ENCODE measurements at places on chromosomes 5 and 9.

DNA sequence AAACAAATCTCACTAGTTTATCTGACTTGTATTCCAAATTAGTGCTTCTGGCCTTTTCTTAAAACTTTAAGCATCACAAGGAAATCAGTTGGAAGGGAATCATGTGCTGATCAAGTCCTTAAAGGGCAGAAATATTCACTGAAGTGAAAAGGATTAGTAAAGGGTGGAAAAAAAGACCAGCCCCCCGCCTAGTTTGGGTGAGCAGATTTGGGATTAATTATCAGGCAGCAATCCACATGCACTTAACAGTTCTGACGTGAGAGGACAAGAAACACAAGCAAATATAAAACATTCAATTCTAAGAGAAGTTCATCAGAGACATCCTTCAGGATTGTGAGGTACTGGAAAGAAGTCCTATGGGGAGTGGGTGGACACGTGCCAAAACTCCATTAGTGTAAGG lies at the start of gene TYRP1:
TYRP1 (plus strand) TSS at position 245 of the 400 bp plus-strand sequence. CDS start 612 bp downstream, outside the sequence.
- DNase-seq, result no peak

DNA sequence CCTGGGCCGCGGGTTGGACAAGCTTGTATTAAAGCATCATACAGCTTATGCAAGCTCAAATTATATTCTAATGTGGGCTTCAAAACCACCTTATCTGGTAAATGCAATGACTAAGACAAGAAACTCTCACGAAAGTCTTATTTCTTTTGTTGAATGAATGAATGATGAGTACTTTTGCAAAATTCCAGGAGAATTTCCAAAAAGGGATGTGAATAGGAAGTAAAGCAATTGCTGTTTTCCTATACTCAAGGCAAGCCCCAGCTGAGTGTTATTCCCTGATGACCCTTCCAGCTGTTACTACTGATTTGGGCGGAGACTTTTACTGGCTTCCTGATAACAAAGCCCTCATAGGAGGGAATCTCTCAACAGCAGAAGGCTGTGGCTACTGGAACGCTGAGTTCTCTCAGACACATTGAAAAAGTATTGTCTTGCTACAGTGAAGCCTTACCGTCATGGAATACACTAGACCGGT lies 162.8 kb downstream of the SREK1 start:
- no peak for DNase-seq

DNA sequence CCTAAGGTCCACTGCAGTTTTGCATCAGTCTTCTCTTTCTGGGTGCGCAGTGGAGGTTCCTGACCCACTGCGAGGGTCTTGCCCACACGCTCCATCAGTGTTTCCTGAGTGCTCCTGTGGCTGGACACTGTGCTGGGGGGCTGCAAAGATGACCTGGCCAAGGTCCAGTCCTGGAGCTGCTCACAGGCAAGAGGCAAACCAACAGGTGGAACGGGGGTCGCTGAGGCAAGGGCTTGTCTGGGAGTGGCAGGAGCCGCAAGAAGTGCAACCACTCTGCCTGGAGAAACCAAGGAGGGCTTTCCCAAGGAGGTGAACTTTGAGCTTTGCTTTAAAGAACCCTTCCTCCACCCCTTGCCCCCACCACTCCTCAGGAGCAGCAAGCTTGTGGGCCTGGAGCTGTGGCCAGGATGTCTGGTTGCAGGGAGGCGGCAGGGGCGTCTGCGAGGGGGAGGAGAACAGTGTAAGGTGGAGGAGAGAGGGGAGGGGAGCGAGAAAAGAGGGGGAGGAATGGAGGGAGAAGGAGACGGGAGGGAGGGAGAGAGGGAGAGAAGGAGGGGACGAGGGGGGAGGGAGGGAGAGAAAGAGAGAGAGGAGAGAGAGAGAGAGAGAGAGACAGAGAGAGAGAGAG lies 444 bp upstream of the CPLX2 start:
- no peak for DNase-seq

DNA sequence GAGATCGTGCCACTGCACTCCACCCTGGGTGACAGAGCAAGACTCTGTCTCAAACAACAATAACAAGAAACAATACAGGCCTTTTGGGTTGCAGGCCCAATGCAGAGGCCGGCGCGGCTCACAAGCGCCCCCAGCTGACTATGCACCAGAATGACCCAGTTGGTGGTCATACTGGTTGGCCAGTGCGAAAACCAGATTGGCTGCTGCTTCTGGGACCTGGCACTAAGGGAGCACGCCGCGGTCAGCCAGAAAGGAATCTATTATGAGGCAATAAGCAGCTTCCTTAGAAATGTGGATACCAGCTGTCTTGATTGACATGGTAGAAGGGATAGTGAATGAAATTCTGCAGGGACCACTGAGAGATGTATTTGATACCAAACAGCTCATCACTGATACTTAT lies 35.0 kb downstream of the RANBP17 start:
- DNase-seq, result no peak

DNA sequence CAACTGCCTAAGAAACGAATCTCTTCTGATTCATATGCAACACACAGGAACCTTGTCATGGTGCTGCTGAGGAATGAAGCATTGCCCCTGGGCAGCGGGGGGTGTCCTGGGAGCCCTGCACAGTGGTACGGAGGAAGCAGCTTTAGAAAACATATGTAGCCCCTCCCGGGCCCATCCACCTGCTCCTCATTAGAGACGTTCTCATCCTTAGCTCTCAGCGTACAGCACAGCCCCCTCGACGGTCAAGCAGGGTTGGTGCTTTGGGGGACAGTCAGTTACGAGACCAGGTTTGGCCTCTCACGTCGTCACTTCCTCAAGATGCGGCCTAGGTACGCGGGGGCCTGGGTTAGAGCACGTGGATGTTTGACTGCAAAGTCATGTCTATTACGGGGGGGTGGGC lies 28.4 kb upstream of the LAMC3 start:
- DNase-seq, result no peak

- DNase-seq, result no peak
Observed at GRCh38 chr9:115952430-115953292, 200.9 kb upstream of the PAPPA start.

DNA sequence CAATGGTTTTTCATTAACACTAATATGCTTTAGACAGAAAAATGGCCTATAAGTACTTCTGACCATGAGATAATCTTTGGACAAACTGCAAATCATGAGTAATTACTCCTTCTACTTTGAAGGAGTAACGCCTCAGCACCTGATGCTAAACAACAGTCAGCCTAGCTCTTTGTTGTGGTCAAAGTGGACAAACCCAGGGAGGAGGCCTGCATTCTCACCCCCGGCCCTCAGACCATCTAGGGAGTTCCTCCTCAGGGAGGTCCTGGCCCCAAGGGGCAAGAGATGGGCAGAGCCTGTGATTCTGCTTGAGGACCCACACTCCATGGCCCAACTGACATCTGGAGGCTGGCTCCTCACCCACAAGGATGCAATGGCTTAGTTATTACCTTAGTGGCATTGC lies 48.2 kb upstream of the ANGPTL2 start:
- no peak for DNase-seq
